Activated T-helper 1 cell treated with anti-CD3 and anti-CD28 coated beads, Interleukin-12 subunit alpha, Interleukin-12 subunit beta, Interleukin-2, Interleukin-4 antibody, amounts not matched to agents 30 ng/mL and 10 ng/mL and 1 ng/mL, durations not matched to agents 14 hours and 24 hours and 36 hours (primary cell): ENCODE measurements at places on chromosomes 6 and 20. TPM values are rescaled to one million over a fixed set of nuclear protein-coding genes. Genes with fewer than 3 reads are reported as not detected.

DNA sequence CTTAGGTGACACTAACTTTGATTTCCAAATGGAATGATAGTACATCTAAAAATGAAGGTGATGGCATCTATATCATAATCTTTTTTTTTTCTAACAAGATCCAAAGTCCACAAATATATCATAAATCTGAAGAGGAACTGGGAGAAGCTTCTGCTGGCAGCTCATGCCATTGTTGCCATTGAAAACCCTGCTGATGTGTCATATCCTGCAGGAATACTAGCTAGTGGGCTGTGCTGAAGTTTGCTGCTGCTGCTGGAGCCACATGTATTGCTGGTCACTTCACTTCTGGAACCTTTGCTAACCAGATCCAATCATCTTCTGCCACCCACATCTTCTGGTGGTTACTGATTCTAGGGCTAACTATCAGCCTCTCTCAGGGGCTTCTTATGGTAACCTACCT, 27.4 kb upstream of the KHDC1 start:
- no peak overlapping the region for H3K27ac ChIP-seq
- no peaks in the 10 kb centered on the region for H3K27me3 ChIP-seq

DNA sequence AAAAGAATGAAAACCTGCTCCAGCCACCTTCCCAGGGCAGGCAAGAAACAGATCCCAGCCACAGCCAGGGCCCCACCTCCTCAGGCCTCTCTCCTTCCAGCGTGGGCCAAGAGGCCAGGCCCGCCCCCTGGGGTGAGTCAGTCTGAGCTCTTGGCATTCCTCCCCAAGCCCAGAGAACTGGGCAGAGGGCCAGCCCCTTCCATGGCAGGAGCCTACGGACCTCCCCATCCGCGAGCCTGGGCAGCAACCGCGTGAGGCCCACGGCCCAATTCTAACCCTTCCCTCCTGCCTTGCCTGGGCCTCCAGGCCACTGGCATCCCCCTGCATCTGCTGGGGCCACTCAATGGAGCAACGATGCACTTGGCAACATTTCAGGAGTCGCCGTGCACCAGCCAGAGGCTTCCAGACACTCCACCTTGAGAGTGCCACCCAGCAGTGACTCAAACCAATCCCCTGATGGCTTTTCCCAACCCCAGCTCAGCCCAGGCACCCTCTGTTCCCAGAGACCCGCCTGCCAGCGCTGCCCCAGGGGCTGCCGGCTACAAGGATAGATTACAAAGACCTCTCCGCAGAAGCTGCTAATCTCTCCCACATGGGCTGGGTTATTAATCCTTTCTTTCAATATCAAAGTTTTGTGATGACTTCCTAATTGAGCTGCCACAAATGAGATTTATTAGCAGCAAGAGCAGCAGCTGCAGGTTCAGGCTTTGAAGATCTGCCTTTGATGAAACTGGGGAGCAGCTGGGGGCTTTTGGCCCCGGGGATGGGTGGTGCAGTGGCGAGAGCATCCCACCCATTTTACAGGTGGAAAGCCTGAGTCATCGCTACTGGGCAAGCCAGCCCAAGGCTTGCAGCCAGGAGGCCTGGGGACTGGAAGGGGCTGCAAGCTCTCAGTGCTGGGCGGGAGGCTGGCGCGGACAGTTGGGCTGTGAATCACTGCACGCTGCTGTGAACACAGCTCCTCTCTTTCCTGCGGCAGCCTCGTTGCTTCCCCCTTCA, 85.7 kb downstream of the NFATC2 start:
- H3K4me1 ChIP-seq = peaks cover 37% of the 10 kb centered on the region
- peak overlapping the region; percentile 44 for H3K27ac ChIP-seq
- H3K36me3 ChIP-seq = peaks cover 68% of the 10 kb centered on the region
- H3K27me3 ChIP-seq = no peaks in the 10 kb centered on the region

DNA sequence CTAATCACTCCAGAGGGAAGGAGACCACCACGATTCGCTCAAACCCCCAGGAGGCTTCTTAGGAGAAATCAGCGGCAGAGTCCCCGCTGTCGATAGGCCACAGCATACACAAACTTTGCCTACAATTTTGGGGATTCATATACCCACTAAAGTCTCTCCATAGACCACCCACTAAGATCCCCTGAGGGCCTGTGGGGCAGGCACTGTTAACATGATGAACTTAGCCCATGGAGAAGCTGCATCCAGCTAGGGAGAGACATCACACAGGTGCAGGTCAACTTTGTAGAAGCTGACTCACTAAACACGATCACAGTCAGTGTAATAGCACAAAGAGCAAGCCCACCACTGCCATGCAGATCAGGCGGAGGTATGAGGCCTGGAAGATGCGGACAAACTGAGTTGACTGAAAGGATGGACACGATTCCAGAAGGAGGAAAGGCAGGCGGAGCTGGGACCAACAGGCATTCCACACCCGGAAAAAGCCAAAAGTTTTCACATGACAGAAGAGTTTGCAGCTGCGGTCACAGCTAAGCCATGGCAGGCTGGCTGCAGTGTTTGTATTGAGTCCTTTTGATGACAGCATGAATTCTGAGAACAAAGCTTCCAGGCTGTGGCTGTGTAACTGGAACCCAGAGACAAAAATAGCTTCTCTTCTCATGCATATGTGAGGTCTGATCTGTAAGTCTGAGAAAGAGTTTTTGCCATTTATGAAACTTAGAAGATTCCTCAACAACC, 75.7 kb upstream of the QKI start:
- H3K36me3 ChIP-seq = no peaks in the 10 kb centered on the region
- H3K27me3 ChIP-seq = peaks cover 5% of the 10 kb centered on the region
- no peak overlapping the region for H3K4me3 ChIP-seq

GRCh38 chr6:76788155-76788554, 675.1 kb downstream of the HTR1B start:
- H3K4me3 ChIP-seq = no peak overlapping the region
- no peak for DNase-seq
- H3K36me3 ChIP-seq = no peaks in the 10 kb centered on the region
- no peaks in the 10 kb centered on the region for H3K4me1 ChIP-seq
- no peaks in the 10 kb centered on the region for H3K27me3 ChIP-seq

DNA sequence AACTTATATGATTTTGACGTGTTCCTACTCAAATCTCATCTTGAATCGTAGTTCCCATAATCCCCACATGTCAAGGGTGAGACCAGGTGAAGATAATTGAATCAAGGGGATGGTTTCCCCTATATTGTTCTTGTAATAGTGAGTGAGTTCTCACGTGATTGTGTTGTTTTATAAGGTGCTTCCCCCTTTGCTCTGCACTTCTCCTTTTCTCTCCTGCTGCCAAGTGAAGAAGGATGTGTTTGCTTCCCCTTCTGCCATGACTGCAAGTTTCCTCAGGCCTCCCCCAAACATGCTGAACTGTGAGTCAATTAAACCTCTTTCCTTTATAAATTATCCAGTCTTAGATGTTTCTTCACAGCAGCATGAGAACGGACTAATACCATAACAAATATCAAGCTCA, 83.2 kb downstream of the MANEA start:
- H3K36me3 ChIP-seq = no peaks in the 10 kb centered on the region
- H3K4me1 ChIP-seq = no peaks in the 10 kb centered on the region
- H3K4me3 ChIP-seq = no peak overlapping the region
- peaks cover 6% of the 10 kb centered on the region for H3K27me3 ChIP-seq
- no peak overlapping the region for H3K27ac ChIP-seq
- DNase-seq = no peak

DNA sequence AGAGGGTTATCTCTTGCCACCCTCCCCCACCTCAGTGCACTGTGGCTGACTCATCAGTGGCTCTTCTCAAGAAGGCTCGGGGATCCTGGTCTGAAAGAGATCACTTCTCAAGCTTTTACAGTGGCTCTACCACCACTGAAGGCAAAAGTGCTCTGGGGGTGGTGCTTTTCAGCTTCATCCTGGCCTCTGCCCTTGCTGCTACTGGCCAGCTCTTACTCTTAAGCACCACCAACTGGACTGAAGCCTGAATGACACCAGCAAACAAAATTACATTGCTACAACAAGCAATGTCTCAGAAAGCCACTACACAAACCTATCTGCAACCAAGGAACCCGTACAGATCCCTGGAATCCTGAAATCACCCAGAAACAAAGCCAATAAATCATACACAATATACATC, 402.1 kb downstream of the EPHA7 start:
- H3K4me3 ChIP-seq = no peak overlapping the region
- no peak overlapping the region for H3K27ac ChIP-seq
- H3K36me3 ChIP-seq = no peaks in the 10 kb centered on the region

DNA sequence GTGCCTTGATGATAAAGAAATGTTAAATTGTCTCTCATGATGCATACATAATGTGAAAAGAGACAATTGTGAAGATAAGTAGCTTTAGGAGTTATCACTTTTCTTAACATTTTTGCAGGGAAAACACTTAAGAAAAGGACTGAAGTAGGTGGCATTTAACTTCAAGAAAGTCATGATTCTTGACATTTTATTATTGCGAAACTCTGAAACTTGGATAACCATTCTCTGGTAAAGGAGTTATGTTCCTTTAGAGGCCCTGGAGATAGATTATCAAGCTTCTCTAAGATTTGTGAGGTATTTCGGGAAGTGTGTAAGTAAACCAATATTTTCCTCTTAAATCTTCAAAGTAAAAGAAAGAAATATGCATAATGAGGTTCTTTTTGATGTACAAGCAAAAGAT, 38.5 kb downstream of the HTR1B start:
- H3K27me3 ChIP-seq = no peaks in the 10 kb centered on the region
- H3K27ac ChIP-seq = no peak overlapping the region
- no peak overlapping the region for H3K4me3 ChIP-seq
- DNase-seq = no peak

DNA sequence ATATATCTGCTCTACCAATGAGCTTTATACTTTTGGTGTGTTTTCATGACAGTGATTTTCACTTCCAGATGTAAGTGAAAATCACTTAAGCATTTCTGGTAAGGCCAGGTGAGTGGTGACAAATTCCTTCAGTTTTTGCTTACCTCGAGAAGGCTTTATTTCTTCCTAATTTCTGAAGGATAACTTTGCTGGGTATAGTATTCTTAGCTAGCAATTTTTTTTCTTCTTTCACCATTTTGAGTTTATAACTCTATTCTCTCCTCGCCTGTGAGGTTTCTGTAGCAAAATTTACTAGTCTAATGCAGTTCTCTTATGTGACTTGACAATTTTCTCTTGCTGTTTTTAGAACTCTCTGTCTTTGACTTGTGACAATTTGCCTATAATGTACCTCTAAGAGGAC, 7.1 kb downstream of the FHL5 start:
- no peak overlapping the region for H3K4me3 ChIP-seq
- H3K36me3 ChIP-seq = no peaks in the 10 kb centered on the region
- H3K27me3 ChIP-seq = peaks cover 7% of the 10 kb centered on the region
- H3K4me1 ChIP-seq = no peaks in the 10 kb centered on the region
- H3K27ac ChIP-seq = no peak overlapping the region

- peak overlapping the region; percentile 93 for H3K27ac ChIP-seq
- no peak overlapping the region for H3K4me3 ChIP-seq
- H3K36me3 ChIP-seq = no peaks in the 10 kb centered on the region
- no peak for DNase-seq
These were observed 19.0 kb upstream of the STX11 start for GRCh38 chr6:144131248-144131709.

DNA sequence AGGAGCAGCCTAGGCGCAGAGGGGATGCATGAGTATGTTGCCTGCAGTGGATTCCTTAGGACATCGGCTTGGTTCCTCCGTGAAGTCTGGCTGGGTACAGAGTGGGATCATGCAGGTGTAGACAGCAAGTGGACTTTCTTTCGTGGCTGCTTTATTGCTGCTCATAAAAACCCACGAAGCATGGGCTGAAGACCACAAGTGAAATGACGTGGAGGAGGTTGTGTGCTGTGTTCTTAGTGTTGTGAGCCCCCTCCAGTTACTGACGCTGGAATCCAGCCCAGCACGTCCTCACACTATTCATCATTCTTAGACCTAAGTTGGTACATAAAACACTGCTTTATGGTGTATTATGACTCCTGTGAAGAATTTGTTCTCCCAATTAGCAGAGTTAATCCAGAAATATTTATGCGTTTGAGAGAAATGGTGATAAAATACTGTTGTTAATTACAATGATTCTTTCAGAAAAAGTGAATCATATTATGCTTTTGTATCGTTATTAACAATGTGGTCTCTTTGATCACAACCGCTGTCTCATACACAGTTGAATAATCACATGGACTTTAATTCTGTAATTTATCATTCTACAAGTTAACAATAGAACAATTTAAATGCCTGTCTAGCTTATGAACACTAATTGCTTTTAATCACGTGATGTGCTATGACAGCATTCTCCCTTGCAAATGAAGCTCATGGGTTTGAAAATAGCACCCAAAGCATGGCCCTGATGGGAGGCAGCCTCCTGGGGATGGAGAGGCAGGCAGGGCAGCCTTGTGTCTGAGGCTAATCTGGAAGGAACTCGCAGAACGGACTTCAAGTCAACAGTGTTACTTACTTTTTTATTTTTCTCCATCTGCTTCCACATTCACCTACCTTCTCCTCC, 233.9 kb upstream of the SYNDIG1 start:
- no peaks in the 10 kb centered on the region for H3K4me1 ChIP-seq
- peaks cover 7% of the 10 kb centered on the region for H3K27me3 ChIP-seq
- no peak overlapping the region for H3K27ac ChIP-seq
- no peak overlapping the region for H3K4me3 ChIP-seq

The DNPH1 gene
- total RNA-seq = 65.8 and 71.6 TPM in 2 replicates

The KCNK5 gene
- total RNA-seq = 36.7 and 38.7 TPM in 2 replicates

The CLDN20 gene
- 0.29 TPM in 1 of 2 replicates, not detected in the other for total RNA-seq

The BMP6 gene
- total RNA-seq = 0.86 and 1.1 TPM in 2 replicates

The RAB23 gene
- 3.0 and 3.8 TPM in 2 replicates for total RNA-seq

The BTNL2 gene
- total RNA-seq = not detected in 2 replicates

The RIN2 gene
- not detected in 2 replicates for total RNA-seq
